ENCODE measurements at places on chromosomes 13 and 19.
A peak's percentile ranks its signal among the peaks of the same experiment; 100 is the strongest.

GRCh38 chr13:41458187-41458760 lies 924 bp downstream of the RGCC start:
- DNase-seq: no peak

- DNase-seq: no peak
These were observed 30.9 kb downstream of the CCDC70 start for GRCh38 chr13:51892657-51893056.

- no peak for DNase-seq
These were observed 17.0 kb downstream of the ZFP82 start for GRCh38 chr19:36401475-36401874.

GRCh38 chr19:44747739-44748425 lies 626 bp upstream of the BCL3 start:
- DNase-seq: peak; percentile 18

- DNase-seq: no peak
These were observed 4.1 kb upstream of the NTN5 start for GRCh38 chr19:48676887-48677286.

GRCh38 chr13:100212904-100213553 lies 124.1 kb downstream of the PCCA start:
- no peak for DNase-seq

DNA sequence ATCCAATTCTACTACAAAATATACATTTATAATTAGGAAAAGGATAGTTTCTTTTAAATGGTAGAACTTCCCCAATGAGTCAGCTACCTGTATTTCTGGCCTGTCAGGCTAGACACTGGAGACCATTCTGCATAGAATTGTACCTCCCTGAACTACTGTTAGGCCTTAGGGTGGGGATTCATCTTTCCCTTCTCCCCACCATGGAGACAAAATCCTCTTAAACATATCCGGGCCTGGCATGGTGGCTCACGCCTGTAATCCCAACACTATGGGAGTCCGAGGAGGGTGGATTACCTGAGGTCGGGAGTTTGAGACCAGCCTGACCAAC lies 24.5 kb upstream of the TPT1 start:
- DNase-seq: no peak

GRCh38 chr19:678791-679388 lies 2.7 kb downstream of the FSTL3 start:
- no peak for DNase-seq

- no peak for DNase-seq
These were observed 24.8 kb upstream of the LILRA2 start for GRCh38 chr19:54548806-54549205.

DNA sequence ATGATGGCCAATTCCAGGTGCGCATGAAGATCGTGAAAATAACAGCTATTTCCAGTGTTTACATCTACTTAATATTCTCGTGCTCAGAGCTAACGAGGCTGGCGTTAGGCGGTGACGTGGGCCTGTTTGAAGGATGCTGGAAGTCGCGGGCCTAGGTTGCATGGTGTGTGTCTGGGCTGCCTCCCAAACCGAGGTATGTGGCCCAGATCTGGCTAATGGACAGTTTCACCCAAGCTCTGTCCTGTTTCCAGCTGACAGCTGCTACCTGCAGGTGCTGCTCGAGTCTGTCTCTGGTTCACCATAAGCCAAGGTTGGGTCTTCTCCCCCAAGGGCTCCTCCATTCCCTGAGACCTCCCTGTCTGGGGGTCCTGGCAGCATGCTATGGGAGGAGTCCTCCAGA lies 40.5 kb upstream of the KCTD15 start:
- DNase-seq: no peak

GRCh38 chr13:111911754-111912452 lies 155.0 kb upstream of the SOX1 start:
- DNase-seq: no peak

DNA sequence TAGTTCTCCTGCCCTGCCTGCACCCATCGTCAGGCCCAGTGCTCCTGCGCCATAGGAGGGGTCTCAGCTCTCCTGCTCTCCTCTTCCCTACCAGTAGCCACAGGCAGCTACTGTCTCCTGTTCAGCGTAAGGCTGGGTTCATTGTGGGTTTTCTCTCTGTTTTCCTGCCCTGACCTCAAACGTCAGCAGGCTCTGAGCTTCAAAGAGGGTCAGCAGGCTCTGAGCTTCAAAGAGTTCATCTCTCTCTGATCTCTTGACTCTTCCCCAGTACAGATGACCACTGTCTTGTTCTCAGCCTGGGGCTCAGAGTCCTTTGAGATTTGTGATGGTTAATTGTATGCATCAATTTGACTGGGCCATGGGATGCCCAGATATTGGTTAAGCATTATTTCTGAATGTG lies 4.6 kb upstream of the CPB2 start:
- no peak for DNase-seq

DNA sequence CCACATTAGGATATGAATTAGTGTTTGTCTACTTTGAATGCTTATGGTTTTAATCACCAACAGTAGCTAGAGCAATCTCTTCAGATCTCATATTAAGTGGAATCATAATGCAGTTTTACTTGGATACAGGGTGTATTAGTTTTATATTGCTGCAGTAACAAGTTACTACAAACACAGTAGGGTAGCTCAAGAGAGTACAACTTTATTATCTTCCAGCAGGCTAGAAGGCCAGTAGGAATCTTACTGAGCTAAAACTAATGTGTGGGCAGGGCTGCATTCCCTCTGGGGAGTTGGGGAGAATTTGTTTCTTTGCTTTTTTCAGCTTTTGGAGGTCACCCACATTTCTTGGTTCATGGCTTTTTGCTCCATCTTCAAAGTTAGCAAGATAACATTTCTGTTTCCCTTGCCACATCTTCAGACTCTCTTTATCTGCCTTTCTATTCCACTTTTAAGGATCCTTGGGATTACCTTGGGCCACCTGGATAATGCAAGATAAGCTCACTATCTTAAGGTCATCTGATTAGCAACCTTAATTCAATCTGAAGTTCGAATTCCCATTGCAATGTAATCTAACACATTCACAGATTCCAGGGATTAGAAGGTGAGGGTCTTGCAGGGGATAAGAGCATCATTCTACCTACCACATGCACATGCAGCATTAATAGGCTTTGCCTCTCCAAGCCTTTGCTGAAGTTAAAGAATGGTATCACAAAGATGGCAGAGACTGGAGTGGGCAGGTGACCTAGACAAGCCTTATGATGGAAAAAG lies 134.1 kb upstream of the SLC10A2 start:
- DNase-seq: no peak

GRCh38 chr13:75554981-75555380 lies 5.4 kb downstream of the UCHL3 start:
- DNase-seq: no peak

- DNase-seq: no peak
These were observed 514 bp upstream of the MCEMP1 start for GRCh38 chr19:7676376-7676775.

GRCh38 chr19:18156841-18157464 lies 4.0 kb downstream of the PIK3R2 start:
- DNase-seq: no peak

DNA sequence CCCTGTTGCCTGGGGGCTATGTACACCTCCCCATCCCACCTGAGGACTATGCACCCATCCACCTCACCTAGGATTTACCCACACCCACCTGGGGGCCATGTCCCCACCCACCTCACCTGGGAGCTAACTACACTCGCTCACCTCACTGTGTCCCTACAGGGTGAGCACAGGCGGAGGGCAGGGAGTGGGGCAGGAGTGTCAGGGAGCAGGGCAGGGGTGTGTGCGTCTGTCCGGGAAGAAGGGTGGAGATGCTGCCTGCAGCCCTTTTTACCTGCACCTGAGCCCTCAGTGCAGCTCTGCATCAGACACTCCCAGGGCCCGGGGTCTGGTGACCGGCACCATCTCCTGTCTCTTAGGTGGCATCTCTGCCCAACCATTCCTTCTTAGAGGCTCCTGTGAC lies 10.6 kb upstream of the CPAMD8 start:
- DNase-seq: no peak

GRCh38 chr13:51311957-51312520 lies 27.5 kb upstream of the SERPINE3 start:
- DNase-seq: no peak

GRCh38 chr13:44270150-44270549 lies 103.5 kb upstream of the SERP2 start:
- DNase-seq: no peak

DNA sequence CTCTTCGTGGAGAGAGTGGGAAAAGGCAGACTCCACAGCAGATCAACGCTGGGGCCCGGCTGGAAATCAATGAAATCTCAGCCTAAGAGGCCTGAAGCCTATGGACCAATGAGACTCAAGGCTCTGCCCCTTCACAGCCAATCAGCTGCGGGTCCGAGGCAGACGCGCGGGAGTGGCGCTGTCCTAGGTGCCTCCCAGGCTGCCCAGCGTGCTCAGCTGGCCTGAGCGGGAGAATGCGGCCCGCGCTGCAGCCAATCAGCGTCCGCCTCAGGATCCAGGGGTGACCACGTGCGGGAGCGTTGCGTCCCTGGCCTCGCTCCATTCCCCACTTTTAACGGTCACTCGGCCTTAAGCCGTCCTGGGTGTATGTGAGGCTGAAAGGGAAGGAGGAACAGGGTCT lies at the start of gene ZBTB32:
TSS of gene ZBTB32 (plus strand) at position 341 of the 400 bp plus-strand sequence. CDS start 10,069 bp downstream, outside the sequence.
- DNase-seq: no peak

- DNase-seq: no peak
These were observed 501.0 kb downstream of the FOXO1 start for GRCh38 chr13:40165316-40165932.

DNA sequence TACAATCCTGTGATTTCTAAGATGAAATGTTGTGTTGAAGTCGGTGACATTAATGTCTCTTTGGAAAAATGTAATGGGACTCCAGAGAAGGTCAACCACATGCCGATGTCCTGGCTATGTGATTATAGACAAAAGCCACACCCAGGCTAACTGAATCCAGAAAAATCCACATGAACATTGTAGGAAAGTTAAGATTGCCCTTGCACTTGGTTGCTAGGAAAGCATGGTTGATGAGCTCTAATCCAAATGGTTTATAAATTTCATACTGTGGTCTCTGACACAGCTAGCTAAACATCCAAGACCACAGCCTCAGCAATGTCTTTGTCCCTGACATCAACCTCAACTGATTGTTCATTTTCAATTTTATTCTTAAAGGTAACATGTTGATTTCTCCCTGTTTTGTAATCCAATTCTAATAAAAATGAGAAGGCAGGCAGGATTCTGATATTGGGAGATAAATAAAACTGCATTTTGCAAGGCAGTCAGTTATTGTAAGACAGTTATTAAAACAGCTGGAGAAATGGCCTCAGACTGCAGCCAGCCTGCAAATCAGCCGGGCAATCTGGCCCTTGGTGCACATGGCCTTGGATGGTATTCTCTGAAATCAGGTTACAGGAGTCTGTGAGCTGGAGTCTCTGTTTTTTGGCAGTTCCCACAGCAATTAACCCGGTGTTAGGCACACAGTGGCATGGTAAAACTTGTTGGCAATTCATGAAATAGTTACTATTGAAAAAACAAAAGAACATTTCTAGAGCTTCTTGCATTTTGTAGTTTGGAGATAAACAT lies 93.9 kb downstream of the STARD13 start:
- no peak for DNase-seq

DNA sequence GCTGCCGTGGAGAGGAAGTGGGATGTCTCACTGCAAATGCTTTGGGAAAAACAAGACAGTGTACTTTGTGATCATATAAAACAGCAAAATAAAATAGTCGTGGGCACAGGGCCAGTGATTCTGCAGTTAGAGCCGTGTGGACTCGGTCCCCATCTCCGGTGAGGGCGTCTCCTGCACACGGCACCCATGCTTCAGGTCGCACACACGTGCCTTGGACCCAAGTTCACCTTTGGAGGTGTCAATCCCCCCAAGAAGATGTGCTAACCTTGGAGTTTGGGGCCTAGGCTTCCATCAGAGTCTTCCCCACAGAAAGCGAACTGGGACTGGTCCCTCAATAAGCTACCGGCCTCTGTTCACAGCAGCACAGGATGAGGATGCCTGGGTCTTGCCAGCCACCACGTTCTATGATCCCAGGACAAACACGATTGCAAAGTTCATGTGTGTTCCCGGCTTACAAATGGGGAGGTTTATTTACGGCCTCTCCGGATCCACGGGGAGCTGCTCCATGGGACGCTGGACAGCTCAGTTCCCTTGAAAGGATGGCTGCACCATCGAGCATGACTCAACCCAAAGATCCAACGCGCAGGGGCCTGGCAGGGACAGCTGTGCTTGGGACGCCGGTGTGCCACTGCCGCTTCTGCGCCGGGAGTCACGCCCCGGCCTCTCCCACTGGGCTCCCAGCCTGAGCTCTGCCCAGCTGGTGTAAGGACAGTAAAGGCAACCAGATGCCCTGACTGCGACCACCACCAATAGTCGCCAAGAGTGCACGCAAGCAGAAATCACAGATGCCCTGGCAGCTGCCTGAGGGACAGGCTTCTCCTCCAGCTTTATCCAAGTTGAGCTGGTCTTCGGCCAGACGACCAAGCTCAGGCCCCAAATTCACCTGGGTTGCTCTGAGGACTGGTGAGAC lies 8.6 kb downstream of the GAS6 start:
- DNase-seq: no peak

DNA sequence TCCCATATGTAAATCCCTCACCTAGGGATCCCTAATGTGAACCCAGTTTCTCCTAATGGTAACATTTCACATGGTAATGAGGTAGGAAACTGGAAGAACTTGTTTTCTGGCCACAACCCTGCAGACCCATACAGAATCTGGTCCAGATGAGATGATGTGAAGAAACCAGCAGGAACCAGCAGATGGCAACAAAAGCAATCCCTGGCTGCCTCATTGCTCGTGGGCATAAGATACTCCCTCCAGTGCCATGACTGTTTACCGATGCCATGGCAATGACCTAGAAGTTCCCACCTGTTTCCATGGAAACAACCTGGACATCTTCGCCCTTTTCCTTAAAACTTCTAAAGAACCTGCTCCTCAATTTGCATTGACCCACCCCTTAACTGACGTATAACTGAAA lies 1.4 kb upstream of the CD209 start:
- DNase-seq: no peak

DNA sequence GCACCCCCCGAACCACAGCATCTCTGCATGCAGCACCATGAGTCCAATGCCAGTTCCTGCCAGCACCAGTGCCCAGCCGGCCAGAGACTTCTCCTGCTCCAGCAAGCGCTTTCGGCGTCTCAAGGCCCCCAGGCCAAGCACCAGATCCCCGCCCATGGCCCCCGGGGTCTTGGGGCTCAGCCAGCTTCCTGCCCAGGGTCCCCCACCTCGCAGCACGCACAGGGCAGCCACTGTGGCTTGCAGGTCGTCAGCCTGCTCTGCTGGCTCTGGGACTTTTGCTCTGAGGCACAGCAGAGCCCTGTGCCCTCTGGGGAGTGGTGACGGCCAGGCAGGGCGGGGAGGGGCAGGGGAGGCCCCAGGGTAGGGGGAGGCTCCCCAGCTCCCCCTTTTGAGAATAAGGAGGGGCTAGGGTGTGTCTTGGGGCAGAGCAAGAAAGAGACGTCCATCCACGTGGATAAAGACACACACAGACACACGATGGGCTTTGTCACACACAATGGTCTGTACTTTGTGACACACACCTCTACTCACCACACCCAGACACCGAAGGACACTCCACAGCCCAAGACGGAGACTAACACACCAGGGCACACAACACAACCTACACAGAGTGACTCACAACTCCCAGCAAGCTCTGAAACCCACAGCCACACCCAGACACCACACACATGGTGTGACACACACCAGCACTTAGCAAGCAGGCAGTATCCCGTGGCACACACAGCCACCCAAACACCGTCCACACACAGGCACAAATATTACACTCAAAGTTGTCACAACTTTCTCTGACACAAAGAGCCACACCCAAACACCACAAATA lies at the start of gene KCNN4:
TSS of gene KCNN4 (minus strand) at position 268 of the 820 bp plus-strand sequence. CDS start at position 156, 112 bp downstream.
- peak; percentile 39 for DNase-seq

Measured in effector memory CD4-positive, alpha-beta T cell (primary cell).